Coronary artery (tissue), 2 donors: ENCODE measurements at places on chromosomes 4 and X.

DNA sequence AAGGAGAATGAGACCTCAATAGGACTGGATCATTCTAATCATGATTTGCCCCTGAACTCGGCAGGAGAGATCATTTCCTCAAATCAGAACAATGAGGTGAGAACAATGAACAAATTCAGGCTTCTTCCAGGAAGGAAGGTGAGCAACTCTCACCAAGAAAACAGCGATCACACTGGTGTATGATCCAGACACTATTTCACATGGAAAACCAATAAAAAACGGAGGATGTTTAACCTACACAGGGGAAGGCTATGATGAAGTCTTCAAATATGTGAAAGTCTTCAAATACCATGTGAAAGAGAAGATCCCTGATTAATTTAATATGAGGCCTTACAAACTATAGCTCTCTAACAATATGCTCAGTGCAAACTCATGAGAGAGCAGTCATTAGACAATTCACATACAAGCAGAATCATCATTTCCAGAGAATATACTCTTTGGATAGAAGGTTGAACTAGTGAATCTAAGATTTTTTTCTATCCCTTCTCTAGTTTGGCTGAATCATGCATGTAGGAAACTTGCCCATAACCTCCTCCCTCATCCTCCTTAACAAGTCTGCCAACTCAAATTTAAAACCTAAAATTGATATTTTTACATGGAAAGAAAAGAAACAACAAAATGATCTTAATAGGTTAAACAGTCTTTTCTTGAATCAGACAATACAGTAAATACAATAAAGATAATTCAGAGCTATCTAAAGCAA, 122.5 kb downstream of the ADAMTS3 start:
- DNase-seq: no peak

- no peak for DNase-seq
These were observed 6.1 kb downstream of the RAB9A start for GRCh38 chrX:13694983-13695382.

- no peak for DNase-seq
These were observed 1.4 kb downstream of the SPON2 start for GRCh38 chr4:1170976-1171310.

DNA sequence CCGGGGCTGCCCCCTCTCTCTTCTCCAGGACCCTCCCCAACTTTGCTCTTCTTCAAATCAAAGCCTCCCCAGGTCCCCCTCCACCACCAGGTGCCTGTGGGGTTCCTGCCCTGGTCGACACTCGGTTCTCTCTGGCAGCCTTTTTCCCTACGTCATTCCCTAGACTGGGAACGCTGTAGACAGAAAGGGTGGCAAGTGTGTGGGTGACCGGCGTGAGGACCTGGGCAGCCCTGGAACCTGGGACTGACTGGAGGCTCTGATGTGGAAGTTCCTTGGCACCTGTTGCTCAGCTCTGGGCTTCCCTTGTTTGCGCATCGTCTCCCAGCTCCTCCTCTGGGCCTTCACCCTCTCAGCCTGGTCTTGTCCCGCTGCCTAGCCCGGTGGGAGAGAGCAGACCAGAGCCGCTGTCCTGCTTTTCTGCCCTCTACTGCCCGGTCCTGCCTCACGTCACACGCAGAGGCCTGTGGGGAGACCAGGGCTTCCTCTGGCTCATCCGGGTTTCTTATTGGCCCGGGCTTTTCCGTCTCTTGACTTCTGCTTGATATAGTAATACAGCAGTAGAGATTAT, 1.3 kb downstream of the TACC3 start:
- no peak for DNase-seq

DNA sequence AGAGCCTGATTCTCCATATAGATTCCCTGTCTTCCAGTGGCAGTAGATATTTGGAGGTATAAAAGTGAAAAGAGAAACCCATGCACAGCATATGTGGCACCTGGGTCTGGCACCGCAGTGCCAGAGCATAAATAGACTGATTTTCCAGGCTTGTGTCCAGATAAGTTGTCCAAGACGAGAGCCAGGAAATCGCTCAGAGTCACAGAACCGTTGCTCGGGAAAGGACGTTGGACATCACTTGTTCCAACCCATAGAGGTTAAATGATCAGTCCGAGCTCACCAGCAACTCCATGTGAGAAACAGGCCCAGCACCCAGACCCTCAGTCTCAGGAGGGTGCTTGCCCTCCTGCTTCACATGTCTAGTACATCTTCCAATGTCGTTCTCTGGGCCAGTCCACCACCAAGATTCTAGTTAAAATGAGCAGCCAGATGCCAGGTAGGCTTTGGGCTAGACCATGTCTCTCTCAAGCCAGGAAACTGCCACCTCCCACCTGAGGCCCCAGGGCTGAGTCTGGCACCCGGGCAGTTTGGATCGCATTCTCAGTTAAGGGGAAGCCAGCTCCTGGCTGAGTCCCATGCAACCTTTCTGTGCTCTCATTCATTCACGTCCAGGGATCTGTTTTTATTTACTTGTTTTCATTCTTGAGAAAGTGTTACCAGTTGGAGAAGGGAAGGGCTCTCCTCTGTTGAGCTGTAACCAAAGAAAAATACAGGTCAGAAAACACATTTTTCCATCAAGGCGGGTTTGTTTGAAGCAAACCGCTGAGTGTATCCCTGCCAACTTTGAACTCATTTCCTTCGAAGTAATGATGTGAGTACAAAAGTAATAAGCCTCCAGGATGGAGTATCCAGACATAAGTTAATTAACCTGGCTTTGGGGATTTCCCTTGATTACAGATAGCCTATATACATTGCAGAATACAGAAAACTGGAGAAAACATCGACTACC, 91.7 kb downstream of the PHOX2B start:
- no peak for DNase-seq

DNA sequence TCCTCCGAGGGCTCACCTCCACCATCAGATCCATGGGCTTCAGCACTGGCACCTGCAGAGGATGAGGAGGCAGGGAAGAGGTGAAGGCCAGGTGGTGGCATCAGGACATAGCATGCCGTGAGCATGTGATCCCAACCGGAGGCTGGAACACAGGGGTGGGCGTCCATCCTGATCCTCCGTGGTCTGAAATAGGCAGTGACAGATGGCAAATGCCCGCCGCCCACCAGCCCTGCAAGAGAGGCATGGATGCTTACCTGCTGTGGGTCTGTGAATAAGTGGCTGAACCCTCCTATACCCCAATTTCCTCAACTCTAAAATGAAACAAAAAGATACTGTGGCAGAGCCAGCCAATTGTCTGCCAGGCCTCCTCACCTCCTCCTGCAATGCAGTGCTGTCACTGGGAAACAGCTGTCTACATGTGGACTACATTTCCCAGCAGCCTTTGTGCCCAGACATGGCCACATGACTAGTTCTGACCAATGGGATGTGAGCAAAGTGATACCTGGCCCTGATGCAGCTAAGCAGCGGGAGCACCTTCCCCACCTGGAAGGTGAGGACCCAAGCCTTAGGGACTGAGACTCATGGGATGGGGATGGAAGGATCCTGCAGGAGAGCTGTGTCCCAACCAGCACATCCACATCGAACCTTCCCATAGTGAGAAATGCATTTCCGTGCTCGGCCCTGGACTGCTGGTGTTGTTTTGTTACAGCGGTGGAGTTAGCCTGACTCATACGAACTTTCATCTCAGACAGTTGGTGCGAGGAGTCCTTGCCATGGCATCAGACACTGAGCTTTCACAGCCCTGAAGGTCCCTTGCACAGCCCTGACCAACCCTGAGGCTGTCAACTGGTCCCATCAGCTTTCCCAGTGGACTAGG, 99.5 kb downstream of the PPP2R2C start:
- no peak for DNase-seq

- DNase-seq: no peak
These were observed 8.1 kb upstream of the GPR119 start for GRCh38 chrX:130393451-130394074.

DNA sequence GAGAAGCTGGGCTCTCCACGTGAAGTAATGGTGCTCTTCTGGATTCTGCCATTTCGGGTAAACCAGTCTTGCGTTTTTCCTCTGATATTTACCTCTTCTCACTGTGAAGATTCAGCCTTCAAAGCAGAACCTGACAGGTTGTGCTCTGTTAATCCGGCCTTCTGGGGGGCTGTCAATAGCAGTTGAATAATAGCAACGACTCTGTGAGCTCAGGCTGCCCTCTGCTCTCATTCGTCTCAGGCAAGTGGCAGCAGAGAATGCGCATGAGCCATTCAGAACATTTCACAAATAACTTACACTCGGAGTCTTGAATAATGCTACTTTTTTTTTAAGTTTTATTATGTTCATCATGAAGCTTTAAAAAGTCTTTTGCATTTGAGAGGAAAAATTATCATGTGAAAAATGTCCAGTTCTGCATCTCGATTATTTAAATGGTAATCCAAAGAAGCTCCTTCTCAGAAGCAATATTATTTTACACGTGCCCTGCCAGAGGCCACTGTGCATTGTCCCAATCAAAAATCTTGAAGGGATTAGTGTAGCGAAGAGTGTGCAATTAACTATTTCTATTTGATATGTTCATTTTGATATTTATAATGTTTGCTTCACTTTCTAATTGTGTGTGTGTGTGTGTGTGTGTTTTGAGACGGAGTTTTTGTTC, 354.2 kb upstream of the FAT1 start:
- DNase-seq: no peak

- no peak for DNase-seq
These were observed 91.7 kb upstream of the HPF1 start for GRCh38 chr4:169849456-169849855.

GRCh38 chrX:85996555-85996954, 50.8 kb downstream of the CHM start:
- no peak for DNase-seq

GRCh38 chrX:1398431-1399340, 6.8 kb upstream of the SLC25A6 start:
- no peak for DNase-seq

DNA sequence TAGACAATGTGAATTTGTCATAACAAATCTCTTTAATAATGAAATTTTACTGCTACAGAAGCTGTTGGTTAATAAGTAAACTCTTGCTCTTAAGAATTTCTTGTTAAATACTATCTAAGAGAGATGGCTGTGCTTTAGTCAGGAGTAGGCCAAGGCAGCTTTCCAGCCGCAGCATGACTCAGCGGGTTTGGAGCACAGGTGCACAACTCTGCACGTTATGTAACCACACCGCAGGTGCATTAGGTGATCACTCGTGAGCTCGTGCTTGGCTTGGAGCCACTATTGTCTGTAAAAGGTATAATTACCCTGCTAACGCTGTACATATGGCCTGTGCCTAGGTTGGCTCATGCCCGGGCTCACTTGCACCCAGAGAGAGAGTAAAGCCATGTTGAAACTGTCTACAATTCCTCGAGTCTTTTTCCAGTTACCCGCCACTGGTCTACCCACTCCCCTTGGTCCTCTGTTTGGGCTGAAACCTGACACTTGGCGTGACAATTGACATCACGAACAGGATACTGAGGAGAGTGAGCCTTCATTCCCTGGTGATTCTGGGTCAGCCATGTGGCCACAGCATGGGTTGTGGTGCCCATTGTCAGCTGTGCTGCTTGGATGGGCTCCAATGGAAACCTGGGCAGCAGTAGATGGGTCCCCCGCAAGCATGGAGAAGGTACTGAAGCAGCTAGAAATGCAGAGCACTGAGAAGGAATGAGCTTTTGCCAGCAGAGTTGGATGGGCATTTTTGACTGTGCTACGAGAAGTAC, 18.4 kb upstream of the ANAPC4 start:
- DNase-seq: no peak

GRCh38 chrX:9966775-9967408, at the start of gene CLDN34:
Gene CLDN34, plus strand, starts transcription at chrX:9967358. Its CDS starts 0 bp downstream, at chrX:9967358.
- no peak for DNase-seq

- DNase-seq: no peak
These were observed 90.9 kb downstream of the COMMD8 start for GRCh38 chr4:47372561-47372960.

DNA sequence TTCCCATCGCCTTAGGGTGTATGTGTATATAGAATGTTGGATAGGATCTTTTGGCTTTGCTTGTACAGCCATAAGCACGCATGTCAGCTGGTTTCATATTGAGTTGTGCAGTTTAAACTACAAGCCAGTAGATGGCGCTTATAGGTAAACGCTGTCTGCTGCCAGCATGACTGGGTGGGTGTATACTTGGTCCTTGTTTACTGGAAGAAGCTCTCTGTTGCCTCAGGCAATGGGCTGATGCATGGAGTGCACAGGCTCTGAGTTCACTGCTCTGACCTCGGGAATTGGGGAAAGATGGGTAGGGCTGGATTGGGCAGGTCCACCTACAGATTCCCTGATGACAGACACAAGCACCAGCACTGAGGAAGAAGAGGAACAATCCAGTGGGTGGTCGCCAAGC, 831.5 kb downstream of the STIM2 start:
- no peak for DNase-seq

DNA sequence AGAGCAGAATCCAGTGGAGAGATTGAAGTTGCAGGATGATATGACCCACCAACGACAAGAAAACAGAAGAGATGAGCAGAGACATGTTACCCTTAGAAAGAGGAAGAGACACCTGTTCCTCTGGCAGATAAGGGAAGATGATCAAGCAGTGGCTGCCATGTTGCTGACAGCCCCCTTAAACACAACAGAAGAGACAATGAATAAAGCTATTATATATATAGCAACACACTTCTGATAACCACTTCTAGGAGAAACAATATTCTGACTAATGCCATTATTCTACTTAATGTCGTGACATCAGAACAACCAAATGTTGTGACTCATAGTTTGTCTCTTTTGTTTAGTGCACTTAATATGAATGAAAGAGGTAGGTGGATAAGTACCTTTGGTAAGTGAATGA, 44.9 kb downstream of the SH3RF1 start:
- DNase-seq: no peak

GRCh38 chrX:48695534-48695896, 1.0 kb upstream of the SUV39H1 start:
- DNase-seq: no peak

DNA sequence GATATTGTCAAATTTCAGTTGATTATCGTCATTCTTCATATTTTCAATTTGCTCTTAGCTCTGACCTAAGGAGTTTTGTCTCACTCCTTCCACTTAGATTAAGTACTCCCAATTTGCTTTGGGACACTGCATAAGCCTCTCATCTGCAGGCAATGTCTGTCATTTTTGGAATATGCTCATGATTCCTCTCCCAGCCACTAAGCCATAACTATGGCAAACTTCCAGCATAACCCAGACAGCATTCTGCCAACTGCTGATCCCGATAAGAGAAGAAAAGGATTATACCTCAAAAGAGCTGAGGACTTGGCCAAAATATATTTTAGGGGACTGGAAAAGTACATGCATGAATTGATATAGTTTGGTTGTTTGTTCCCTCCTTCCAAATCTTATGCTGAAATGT, 444.4 kb downstream of the GABRG1 start:
- no peak for DNase-seq
